ENCODE measurements at places on chromosomes 11 and 22. TPM values are rescaled to one million over a fixed set of nuclear protein-coding genes. Genes with fewer than 3 reads are reported as not detected.

DNA sequence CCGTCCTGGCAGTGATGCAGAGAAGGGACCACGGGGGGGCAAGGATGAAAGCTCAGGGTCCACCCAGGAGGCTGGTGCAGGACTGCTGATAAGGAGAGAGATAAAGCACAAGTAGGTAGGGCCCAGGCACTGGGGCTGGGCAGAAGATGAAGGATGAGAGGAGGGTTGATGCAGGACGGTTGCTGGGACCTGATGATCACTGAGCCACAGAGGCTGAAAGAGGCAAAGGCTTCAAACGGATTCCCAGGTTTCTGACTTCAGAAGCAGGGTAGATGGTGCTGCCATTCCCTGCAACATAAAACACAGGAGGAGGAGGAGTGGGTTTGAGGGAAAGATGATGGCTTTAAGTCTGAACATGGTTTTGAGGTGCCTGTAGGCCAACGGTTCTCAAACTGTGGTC lies 148.5 kb downstream of the TTC17 start:
- no peaks in the 10 kb centered on the region for H3K4me1 ChIP-seq
- H3K36me3 ChIP-seq = no peaks in the 10 kb centered on the region
- no peak overlapping the region for H3K4me3 ChIP-seq
- DNase-seq = no peak

- H3K4me1 ChIP-seq = no peaks in the 10 kb centered on the region
- no peak overlapping the region for H3K27ac ChIP-seq
- H3K4me3 ChIP-seq = no peak overlapping the region
- H3K27me3 ChIP-seq = no peaks in the 10 kb centered on the region
- DNase-seq = no peak
Measured at GRCh38 chr11:109783840-109784239, 309.4 kb upstream of the ZC3H12C start.

- no peaks in the 10 kb centered on the region for H3K36me3 ChIP-seq
- DNase-seq = no peak
- no peaks in the 10 kb centered on the region for H3K4me1 ChIP-seq
- no peaks in the 10 kb centered on the region for H3K27me3 ChIP-seq
- no peak overlapping the region for H3K27ac ChIP-seq
Measured at GRCh38 chr11:117657794-117658193, 139.2 kb downstream of the DSCAML1 start.

Gene THY1
- 16.9 TPM for total RNA-seq
